ENCODE measurements at places on chromosomes 12 and 14.

GRCh38 chr14:20935303-20935984 lies 19.8 kb upstream of the RNASE2 start:
- no peak for DNase-seq

GRCh38 chr14:94819531-94819930 lies 49.6 kb upstream of the GSC start:
- no peak for DNase-seq

DNA sequence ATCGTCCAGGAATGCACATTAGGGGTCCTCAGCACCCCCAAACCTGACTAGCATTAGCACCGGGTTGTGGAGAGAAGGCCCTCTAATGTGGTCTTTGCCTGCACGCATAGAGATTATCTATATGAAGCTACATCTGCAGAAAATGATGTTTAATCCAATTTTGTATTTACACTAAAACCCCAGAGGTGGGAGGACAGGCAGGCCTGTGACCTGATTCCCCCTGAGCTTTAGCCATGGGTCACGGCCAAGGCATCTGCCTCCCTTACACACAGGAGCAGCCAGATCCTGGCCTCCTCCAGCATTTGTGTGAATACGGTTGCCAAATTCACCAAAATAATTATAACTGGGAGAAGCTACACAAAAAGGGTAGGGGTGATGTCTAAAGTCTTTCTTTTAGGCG lies 7.0 kb downstream of the APOLD1 start:
- DNase-seq = no peak

GRCh38 chr12:7190268-7191055 lies 976 bp downstream of the PEX5 start:
- peak; percentile 43 for DNase-seq

- DNase-seq = no peak
Measured at GRCh38 chr12:85476756-85477155, 196.7 kb downstream of the ALX1 start.

- no peak for DNase-seq
Measured at GRCh38 chr12:49949866-49950265, 671 bp upstream of the AQP2 start.

- DNase-seq = no peak
Measured at GRCh38 chr12:55320201-55320600, 6.1 kb downstream of the OR6C1 start.

DNA sequence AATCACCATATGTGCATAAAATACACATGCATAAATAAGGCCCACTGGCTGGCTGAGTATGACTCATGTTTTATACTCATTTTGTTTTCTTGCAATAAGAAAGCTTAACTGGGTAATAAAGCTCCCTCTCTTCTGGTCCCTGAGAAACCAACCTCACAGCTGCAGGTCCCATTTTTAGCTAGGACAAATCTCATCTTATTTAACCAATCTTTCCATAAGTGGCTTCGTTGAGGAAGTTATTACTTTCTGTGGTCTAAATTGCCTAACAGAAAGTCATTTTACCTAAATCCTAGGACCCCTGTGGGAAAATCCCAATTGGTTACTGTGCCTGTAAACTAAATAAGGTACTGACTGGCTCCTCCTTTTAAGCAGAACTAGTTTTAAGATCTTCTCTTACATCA lies 232.8 kb upstream of the FBXO33 start:
- DNase-seq = no peak

GRCh38 chr12:3417937-3418462 lies 73.0 kb upstream of the PRMT8 start:
- DNase-seq = no peak

- no peak for DNase-seq
Measured at GRCh38 chr14:105197211-105197641, 16.1 kb upstream of the NUDT14 start.

DNA sequence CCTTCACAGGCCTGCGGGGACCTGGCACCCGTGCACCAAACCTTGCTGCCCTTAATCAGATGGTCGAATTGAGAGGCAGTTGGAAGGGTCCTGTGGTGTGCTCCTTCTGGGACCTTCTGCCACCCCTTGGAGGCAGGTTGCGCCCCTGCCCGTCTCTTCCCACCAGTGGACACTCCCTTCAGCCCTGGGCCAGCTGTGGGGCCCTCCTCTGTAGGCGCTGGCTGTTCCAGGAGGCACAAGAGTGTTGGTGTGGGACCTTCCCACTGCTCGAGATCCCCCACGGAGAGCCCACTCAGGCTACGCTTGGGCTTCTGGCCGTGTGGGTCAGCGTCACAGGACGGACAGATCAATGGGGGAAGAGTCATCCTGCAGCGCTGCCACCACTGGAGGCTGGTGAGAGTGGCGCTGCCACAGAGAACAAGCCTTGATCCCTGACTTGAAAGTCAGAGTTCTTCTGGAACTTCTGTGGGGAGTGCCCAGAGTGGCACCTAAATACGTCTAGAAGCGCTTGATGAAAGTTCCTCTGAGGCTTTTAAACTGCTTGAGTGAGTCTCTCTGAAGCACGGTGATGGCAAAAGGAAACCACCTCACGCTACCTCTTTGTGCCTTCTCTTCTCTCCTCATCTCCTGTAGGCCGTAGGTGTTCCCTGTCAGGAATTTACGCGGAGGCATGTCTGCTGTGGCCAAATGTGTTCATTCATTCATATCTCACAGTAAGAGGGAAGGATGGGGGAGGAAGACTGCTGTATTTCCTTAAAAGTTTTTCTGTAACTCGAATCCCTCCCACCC lies 48.3 kb downstream of the TRAF3 start:
- no peak for DNase-seq

- DNase-seq = no peak
Measured at GRCh38 chr12:48765753-48766162, 23.1 kb downstream of the ADCY6 start.

GRCh38 chr12:122819209-122819785 lies 16.0 kb upstream of the HIP1R start:
- no peak for DNase-seq

- no peak for DNase-seq
Measured at GRCh38 chr14:44701563-44702263, 194.6 kb upstream of the FSCB start.

- DNase-seq = no peak
Measured at GRCh38 chr14:96792591-96792990, 4.6 kb upstream of the VRK1 start.

GRCh38 chr12:52493172-52493571 lies at the start of gene KRT6A:
Gene KRT6A (minus strand): TSS chr12:52493257. CDS start chr12:52493188, 69 bp downstream.
- no peak for DNase-seq

DNA sequence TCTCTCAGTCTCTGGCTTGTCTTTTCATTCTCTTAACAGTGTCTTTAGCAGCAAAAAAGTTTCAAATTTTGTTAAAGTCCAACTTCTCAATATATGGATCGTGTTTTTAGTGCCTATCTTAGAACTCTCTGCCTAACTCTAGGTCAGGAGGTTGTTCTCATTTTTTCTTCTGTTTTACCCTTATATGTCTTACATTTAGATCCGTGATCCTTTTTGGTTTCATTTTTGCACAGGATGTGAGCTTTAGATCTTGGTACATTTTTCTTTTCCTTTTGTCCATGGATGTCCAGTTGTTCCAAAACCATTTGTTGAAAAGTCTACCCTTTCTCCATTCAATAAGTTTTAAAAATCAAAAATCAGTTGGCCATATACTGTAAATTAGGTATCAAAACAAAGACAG lies 6.8 kb downstream of the VRK1 start:
- DNase-seq = no peak

DNA sequence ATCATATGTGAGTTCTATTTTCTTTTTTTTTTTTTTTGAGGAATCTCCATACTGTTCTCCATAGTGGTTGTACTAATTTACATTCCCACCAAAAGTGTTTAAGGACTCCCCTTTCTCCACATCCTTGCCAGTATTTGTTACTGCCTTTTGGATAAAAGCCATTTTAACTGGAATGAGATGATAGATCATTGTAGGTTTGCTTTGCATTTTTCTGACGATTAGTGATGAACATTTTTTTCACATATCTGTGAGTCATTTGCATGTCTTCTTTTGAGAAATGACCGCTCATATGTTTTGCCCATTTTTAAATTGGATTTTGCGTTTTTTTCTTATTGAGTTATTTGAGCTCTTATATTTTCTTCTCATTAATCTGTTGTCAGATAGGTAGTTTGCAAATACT lies 394.8 kb downstream of the LRFN5 start:
- no peak for DNase-seq

- no peak for DNase-seq
Measured at GRCh38 chr14:52117111-52117832, 48.4 kb upstream of the NID2 start.

GRCh38 chr12:108700833-108701541 lies 30.3 kb downstream of the CORO1C start:
- DNase-seq = no peak

DNA sequence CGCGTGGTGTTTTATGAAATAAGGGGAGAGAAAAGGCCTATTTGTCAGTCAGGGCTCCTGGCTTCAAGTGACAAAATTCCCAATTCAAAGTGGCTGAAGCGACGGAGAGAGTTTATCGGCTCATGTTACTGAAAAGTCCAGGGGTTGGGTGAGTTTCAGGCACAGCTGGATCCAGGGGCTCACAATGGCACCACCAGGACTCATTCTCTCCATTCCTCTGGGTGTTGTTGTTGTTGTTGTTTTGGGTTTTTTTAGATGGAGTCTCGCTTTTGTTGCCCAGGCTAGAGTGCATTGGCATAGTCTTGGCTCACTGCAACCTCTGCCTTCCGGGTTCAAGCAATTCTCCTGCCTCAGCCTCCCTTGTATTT lies 119.4 kb downstream of the SCARB1 start:
- no peak for DNase-seq

- no peak for DNase-seq
Measured at GRCh38 chr12:132413931-132414588, 75.9 kb upstream of the FBRSL1 start.

DNA sequence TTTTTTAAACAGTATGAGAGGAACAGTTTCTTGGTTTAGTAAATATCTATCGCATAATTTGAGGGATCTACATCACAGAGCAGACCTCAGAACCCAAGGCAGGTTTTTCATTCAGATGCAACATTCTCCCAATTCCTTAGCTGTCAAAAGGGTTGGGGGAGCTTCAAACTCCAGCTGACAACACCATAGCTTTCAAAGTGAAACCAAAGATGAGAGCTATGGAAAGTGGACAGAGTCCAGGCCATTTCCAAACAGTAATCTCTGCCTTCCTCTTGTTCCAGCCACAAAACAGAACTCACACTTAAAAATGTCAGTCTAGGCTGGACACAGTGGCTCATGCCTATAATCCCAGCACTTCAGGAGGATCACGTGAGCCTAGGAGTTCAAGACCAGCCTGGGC lies 87.8 kb downstream of the SPRING1 start:
- DNase-seq = no peak

DNA sequence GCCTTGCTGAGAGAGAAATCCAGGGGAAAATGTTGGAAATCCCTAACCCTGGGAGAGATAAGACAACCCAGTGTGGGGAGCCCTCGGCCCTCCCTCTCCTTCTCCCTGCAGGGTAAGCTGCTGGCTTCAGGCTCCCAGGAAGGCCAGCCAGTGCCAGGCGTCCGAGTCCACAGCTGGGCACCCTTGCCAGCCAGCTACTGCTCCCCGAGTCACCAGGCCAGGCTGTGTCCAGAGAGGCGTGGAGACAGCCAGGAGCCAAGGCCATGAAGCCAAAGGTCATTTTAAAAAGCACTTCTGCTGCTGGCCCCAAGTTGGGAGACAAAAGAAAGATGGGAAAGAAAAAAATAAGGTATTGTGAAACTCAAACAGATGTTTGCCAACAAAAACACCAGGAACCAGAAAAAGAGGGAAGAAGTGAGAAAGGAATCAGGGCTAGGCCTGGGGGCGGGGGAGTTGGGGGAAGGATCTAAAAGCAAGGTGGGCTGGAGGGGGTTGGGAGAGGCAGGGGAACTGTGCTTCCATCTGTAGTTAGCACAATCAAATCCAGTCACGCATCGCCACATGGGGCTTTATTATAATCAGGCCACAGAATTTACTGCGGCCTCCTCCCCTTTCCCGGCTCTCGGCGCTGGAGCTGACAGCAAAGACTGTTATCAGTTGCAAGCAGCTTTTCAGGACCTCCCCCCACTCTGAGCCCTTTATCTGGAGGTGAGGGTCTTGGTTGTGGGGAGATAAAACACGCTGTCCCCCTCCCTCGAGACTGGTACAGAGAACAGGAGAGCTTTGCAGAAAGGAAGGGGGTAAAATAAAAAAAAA lies 33.5 kb downstream of the RBM19 start:
- no peak for DNase-seq

GRCh38 chr14:89476354-89476896 lies 59.4 kb upstream of the FOXN3 start:
- DNase-seq = no peak

- peak; percentile 67 for DNase-seq
Measured at GRCh38 chr12:130775953-130776856, 60.1 kb upstream of the RIMBP2 start.

- DNase-seq = no peak
Measured at GRCh38 chr12:92010368-92010767, 135.3 kb downstream of the BTG1 start.

GRCh38 chr14:71474301-71475265 lies 457.6 kb upstream of the RGS6 start:
- no peak for DNase-seq

DNA sequence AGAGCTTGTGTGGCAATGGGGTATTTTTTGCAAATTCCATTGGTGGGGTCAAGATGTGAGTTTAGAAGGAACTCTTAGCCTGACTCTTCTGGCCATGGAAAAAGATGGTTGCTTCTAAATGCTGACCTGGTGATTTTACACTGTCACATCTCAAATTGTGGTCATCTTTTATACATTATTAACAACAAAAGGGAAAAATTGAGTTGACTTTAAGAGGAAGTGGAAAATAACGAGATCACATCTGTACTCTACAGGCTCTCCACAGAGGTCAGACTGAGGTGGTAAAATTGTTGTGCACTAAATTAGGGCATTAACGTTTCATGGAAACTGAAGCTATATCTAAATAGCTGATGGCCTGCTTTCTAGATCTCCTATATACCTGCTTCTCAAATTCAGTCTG lies 44.7 kb downstream of the PTPN11 start:
- DNase-seq = no peak

- DNase-seq = no peak
Measured at GRCh38 chr12:30687265-30687986, 8.2 kb downstream of the IPO8 start.

GRCh38 chr12:26748412-26748740 lies 84.6 kb downstream of the ITPR2 start:
- DNase-seq = no peak

Data from Caco-2 (cell line).